ENCODE measurements at places on chromosomes 13 and 19.
A peak's percentile ranks its signal among the peaks of the same experiment; 100 is the strongest.

DNA sequence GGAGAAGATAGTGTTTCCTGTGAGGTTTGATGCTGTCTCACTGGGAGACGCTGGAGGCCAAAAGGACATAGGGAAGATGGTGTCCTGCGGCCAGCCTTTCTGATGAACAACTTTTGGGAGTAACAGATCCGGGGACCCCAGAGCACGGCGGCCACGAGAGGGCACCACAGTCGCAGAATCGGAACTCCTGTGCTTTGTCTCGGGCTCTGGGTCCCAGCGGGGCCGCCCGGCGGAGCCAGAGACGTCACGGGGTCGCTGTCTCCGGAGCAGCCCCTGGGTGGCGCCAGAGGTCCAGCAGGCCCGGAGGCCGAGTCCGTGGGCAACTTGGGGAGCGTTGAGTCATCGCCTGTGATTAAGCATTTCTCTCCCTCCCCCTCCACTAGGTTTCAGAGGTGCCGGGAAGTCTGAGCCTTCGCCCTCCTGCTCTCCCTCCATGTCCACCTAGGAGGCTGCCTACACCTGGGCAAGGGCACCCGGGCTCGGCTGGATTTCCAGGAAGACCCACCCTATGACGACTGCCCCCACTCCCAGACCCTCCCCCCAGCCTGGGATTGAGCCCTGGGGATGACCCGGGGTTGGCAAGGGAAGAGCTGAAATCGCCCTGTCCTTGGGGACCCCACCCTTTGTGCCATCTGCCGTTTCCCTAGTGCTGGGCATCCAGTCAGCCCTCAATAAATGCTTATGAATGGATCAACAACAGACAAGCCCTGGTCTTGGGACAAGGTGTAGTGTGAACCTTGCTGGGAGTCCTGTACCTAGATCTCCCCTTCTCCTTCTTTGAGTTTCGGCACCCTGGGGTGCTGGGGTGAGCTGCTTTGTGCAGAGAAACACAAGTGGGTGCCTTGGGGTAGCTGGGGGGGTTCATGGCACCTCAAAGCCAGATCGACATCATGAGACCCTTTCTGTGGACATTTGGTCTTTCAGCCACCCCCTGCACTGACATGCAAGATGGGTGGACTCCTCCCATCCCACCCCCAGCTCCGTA lies 3.4 kb downstream of the NANOS3 start:
- peak; percentile 95 for DNase-seq

GRCh38 chr13:41499452-41499851 lies 42.1 kb downstream of the RGCC start:
- no peak for DNase-seq

DNA sequence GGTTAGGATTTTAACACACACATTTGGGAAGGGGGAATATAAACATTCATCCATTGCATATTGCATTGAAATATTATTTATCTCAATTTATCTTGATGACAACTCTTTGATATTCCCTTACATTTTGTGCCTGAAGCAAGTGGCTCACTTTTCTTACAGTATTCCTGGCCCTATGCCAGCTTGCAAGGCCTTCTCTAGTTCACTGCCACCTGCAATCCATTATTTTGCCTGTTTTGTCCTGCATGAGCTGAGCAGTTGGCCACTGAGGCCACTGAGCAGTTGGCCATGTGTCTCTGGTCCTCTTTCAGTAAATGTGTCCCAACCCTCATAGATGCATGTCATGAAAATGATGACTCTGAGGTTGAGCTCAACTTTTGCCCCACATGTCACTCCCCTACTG lies 49.8 kb downstream of the CBY2 start:
- DNase-seq, result no peak

DNA sequence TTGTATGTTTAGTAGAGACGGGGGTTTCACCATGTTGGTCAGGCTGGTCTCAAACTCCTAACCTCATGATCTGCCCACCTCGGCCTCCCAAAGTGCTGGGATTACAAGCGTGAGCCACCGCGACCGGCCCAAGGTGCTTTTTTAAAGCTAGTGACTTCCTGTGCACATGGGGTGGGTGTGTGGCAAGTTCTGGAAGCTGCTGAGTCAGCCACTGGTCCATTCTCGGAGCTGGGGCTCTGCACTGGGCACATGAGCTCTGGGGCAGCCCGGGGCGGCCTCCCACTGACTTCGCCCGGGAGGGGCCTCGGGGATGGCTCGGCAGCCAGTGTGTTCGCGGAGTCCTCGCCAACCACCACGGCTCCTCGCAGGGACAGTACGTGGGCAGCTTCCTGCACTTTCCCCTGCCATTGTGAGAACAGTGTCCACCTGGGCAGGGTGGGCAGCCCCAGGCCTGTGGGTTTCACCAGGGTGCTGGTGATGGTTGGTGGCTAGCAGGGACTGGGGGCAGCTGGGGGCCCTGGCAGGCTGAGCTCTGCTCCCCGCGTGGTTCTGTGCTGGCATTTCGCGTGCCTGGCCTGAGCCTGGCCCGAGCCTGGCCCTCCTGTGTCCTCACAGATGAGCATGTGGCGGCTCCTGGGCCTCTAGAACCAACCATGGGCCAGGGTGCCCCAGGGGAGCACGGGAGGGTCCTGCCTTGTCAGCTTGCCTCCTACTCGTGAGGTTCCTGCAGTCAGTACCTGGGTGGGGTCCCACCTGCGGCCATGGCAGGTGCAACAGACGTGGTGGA lies 12.2 kb downstream of the CBARP start:
- DNase-seq, result no peak

DNA sequence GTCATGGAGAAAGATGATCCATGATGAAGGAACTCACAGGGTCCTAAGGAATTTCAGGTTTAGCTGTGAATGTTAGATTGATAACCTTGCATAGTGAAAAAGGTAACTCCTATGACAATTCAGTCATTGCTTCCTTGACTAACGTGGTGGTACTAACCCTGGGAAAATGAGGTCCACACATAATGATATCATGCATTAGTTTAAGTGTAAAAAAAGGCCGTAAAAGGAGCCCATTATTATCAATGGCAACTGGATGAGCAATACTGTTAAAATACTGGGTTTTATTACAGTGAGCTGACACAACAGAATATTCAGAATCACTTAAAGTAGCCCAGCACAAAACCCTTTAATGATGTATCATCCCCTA lies 515.4 kb downstream of the DCT start:
- DNase-seq, result no peak

- DNase-seq, result no peak
These were observed 11.8 kb downstream of the PEPD start for GRCh38 chr19:33509774-33510173.

DNA sequence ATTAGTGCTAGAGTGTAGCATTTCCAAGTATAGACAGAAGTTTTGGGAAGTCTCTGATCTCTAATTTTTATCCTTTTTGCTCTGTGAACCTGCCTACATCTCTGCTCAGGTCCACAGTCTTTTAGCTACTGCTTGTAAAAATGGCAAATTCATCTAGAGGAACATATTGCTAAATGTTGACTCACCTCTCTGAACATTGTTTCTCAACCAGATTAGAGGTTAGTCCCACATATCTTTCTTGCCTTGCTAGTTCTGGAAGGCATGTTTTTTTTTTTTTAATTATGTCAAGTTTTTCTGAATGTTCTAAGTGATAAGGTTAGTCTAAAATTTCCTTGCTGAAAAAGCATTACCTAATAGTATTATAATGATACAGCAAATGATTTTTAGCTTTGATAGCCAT lies 2889.6 kb upstream of the PCDH20 start:
- no peak for DNase-seq

DNA sequence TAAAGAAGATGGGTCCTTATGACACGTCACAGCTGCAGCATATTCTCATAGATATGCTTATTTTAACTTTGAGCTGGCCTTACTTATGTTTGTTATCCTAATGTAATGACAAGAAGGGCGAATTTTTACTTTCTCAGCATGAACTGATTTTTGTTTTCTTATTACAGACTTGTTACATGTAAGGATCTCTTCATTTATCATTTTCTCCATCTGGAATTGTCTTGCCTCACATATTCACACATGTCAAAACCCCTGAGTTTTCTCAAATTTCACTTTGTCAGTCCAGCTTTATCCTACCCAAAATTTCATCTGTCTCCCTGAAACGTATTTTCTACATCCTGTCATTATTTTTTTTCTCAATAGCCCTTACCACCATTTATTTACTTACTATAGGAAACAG lies 1774.0 kb upstream of the PRR20A start:
- no peak for DNase-seq

DNA sequence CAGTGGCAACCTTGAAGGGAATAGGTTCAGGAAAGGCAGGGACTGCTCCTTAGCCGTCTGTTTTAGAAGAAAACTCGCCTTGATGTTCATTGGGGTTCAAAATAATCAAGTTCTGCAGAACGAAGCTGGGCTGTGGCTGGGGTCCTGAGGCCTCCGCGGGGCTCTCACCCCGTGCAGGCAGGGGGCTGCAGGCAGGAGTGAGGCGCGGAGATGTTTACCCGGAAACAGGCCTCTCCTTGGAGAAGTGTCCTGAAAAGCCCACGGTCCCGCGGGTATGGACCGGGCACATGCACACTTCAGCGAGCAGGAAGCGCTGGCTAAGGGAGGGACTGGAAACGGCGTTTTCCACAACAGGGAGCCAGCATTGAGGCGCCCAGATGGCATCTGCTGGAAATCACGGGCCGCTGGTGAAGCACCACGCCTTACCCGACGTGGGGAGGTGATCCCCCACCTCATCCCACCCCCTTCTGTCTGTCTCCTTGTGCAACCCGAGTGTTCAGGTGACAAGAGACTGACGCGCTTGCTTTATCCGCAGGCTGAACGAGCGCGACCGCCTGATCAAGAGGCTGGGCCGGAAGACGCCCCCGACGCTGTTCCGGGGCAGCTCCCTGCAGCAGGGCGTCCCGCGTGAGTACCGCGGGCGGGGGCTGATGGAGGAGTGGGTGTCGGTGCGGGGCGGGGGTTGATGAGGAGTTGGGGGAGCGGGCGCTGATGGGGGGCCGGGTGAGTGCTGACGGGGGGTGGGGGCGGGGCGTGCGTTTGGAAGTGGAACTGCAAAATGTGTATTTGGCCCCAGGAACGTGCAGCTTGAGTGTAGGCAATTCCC lies 39.6 kb downstream of the SHISA2 start:
- no peak for DNase-seq

GRCh38 chr13:106804991-106805390 lies 237.1 kb upstream of the ARGLU1 start:
- no peak for DNase-seq

DNA sequence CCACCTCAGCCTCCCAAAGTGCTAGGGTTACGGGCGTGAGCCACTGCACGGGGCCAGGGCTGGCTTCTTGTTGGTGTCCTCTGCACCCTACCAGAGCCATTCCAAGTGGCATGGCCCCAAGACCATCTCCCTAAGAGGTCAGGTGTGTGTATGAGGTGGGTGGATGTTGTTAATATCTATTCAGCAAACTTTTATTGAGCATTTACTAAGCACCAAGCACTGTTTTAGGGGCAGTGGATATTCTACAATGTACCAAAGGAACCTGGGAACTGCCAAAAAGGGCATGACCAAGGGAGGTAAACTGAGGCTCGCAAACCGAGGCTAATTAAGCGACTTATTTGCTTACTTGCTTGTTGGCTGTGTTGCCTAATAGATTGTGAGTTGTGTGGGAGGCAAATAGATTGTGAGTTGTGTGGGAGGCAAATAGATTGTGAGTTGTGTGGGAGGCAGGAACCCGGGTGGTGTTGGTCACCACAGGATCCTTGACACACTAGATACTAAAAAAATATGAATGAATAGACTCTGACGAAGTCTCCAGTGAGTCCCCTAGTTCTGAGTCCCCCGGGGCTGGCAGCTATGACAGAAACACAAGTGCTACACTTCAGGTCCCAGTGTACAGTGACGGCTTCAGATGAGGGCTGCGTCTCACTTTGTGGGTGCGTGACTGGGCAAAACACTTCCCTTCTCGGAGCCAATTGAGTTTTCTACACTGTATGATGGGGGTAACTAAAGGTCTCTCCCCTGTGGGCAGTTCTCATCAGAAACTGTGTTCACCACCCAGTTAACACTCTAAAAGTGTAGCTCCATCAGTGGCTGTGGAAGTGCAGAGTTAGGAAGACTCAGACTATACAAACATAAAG lies 5.0 kb upstream of the BICRA start:
- no peak for DNase-seq

DNA sequence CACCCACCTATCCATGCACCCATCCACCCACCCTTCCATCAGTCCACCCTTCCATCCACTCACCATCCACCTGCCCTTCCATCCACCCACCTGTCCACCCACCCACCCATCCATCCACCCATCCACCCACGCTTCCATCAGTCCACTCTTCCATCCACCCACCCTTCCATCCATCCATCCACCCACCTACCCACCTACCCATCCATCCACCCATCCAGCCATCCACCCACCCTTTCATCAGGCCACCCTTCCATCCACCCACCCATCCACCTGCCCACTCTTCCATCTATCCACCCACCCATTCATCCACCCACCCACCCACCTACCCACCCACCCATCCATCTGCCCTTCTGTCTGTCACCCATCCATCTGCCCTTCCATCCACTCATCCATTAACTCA lies 17.0 kb downstream of the KLHL26 start:
- DNase-seq, result no peak

DNA sequence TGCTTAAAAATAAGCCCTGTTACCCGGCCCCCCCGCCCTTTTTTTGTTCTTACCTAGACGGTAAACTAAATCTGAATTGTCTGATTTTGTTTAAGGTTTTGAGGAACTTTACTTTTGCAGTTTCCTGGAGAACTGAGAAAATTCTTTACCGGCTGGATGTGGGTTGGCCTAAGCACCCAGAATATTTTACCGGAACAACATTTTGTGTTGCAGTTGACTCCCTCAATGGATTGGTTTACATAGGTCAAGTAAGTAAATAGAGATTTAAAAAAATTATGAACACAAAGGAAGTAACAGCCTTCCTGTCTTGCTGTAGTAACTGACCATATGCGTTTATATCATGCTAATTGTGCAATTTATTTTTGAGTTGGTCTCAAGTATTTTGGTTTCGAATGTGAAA lies 785 bp downstream of the NHLRC3 start:
- DNase-seq, result no peak

DNA sequence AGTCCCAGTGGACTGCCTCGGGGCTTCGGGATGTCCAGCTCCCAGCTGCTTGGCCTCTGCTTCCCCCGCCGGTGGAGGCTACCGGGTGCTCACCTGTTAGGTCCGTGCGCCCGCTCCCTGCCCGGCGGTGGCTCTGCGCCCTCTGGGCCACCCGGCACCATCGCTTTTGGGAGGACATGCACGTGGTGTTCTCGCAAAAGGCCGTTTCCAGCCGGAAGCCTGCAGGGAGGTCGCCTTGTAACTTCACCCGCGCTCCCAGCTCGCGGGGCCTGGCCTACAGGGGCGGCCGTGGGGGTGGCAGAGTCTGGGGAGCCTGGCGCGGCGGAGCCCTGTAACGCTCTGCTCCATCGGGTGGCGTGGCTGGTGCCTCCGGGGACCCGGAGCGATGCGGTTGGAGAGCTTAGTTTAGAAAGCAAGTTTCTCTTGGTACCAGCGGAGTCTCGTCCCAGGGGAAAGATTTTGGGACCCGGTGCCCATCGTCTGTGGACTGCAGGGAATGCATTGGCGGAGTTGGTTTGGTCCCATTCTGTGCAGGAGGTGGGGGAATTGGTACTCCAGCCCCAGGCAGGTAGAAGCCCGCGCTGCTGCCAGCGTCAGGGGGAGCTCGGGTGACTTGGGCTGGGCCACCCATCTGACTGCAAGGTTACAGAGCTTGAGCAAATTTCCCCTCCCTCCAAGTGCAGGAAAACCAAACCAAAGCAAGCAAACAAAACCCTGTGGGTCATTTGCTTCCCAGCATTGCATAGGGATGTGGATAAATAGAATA lies 673 bp downstream of the SPATA13 start:
- DNase-seq, result no peak

GRCh38 chr13:50909605-50910484 lies at the start of gene RNASEH2B:
Gene RNASEH2B, plus strand, starts transcription at chr13:50909791. Its CDS starts 286 bp downstream, at chr13:50910077.
- DNase-seq, result peak; percentile 67
